ENCODE measurements at places on chromosomes 1 and 21.

- DNase-seq: no peak
Observed at GRCh38 chr1:184210862-184211261, 159.3 kb downstream of the TSEN15 start.

DNA sequence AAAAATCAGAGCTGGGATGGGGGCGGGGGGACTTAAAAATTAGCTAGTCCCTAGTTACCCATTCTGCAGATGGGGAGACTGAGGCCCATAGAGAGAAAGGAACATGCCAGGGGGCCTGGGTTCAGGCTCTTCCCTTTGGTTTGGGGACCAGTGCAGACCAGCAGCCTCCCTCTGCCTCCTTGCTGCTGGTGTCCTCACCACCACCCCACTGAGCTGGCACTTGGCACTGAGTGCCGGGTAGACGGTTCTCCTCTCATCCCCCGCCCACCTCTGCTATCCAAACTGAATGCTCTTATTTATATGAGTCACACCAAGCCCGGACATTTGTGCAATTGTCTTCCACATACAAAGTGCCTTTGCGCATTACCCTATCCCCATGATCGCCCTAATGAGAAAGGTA, 39.2 kb downstream of the CAMK2N1 start:
- DNase-seq: no peak

- no peak for DNase-seq
Observed at GRCh38 chr21:18950045-18950740, 546.6 kb upstream of the TMPRSS15 start.

- no peak for DNase-seq
Observed at GRCh38 chr1:212106286-212106792, 70.8 kb downstream of the DTL start.

DNA sequence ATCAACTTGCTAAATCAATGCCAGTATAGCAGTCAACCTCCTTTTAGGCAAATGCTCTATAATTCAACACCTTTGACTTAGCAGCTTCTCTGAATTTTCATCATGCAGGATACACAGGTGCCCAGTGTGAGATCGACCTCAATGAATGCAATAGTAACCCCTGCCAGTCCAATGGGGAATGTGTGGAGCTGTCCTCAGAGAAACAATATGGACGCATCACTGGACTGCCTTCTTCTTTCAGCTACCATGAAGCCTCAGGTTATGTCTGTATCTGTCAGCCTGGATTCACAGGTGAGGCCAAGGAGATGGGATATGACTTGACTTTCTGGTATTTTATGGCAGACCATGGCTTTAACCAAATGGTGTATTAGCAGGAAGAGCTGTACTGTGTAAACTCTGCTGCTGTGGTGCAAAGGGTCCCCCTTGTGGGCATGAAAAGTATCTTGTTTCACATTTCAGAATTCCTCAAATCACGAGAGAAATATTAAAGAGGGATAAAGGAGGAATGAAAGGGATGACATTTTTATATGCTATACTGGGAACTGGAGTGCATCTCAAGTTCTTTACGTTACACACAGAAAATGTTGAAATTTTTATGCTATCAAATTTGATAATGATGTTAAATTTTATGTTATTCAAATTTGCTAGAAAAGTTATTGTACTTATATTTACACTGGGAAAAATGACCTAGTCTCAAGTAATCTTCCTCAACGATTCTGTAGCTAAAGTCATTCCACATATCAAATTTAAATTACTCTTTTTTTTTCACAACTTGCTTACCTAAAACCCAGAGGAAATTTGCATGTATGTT, 88.9 kb downstream of the CRB1 start:
- no peak for DNase-seq

DNA sequence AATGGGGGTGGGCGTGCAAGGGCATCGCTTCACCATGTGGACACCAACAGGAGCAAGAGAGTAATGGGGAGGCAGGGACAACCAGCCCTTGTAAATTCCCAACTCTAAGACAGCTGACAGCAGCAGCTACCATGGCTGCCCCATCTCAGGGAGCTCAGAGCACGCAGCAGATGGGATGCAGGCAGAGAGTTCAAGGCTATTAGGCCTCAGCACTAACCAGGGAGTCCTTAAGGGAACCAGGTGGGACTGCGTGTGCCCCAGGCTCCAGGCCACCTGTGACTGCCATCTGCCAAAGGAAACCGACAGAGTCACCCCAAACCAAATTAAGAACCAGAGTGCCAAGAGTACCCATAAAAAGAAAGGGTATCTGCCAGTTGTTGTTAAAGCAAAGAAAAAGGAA, 33.7 kb upstream of the PRDM2 start:
- no peak for DNase-seq

- DNase-seq: no peak
Observed at GRCh38 chr1:167369175-167369574, 148.5 kb downstream of the POU2F1 start.

DNA sequence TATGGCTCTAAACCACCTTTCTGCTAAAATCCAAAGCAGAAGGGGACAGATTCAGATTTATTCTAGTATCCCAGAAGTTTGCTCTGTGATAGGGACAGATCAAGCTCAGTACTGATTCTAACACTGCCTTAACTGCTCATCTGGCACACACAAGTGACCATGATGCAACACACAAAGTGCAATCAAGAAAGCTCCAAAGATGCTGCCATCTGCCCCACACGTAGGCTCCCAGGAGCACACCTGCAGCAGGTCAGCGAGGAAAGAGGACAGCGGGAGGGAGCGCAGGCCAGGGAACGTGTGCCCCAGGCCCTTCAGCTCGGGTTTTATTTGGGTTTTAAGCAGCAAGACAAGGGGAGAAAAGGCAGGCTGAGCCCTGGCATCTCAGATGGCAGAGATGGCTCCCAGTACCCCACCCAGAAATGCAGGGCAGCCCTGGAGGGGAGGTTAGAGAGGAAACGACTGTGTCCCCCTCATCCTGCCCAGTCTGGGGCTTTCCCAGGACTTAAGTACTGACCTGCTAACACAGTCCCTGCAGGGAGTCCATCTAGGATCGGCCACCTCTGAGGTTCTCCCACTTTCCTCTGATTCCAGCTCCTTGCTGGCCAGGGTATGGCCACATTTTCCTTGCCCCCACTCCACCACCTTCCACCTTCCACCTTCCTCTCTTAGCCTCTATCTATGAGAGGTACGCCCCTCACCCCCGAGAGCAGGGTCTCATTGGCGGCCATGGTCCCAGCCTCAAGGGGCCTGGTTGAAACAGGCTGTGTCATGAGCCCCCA, 1.2 kb downstream of the TRIM11 start:
- DNase-seq: no peak

- DNase-seq: no peak
Observed at GRCh38 chr1:169945181-169945580, 51.5 kb upstream of the SCYL3 start.

DNA sequence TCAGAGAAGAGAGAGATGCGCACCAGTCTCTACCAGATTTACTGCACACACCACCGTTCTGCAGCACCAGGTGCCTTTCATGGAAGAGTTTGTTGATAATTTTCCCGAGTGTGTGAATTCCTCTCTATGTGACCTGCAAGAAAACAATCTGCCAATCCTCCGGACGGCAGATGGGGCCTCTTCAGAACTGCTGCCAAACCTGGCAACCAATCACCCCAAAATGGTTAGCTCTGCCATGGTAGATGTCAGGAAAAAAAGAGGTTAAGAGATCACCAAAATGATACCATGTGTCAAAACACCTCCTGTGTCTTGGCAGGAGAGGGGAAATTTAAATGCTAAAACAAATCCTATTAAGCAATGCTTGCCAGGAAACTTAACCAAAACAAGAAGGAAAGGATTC, 96.5 kb downstream of the DAB1 start:
- DNase-seq: no peak

DNA sequence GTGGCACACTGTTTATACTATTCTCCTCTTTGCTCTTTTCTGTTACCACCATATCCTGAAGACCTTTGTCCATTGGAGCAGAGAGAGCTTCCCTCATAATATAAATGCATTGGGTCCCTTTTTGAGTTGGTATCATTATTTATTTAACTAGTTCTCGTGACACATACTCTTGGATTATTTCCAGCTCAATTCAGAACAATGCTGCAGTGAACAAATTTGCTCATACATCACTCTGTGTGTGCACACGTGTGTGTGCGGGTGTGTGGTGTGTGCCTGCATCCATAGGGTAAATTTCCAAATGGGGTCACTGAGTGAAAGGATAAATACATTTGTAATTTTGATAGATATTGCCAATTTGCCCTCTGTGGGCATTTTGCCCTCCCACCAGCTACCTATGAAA, 5.8 kb downstream of the PLA2G2A start:
- DNase-seq: no peak

- no peak for DNase-seq
Observed at GRCh38 chr1:147336291-147336690, 93.8 kb downstream of the CHD1L start.

DNA sequence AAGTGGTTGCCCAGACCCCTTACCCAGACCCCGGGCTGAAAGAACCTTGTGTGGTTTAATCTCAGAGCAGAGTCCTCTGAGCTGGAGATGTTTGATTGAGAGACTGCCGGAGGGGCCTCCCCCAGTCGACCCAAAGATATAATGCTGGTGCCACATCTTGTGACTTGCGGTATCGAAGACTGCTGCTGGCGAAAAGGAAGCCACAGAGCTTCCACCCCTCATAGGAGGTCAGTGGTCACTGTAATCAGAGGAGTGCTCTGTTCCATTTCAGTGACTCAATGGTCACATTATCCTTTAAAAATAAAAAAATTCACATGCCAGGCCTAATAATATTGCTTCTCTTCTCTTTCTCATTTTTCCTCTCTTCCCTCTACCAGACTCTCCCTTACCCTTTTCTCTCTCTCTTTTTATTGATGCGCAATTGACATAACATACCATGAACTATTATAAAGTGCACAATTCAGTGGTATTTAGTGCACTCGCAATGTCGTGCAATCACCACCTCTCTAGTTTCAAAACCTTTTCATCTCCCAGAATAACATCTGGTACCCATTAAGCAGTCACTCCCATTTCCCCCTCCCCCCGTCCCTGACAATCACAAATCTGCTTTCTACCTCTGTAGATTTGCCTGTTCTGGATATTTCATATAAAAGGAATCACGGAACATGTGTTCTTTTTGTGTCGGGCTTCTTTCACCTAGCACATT, 52.6 kb upstream of the LYST start:
- no peak for DNase-seq

DNA sequence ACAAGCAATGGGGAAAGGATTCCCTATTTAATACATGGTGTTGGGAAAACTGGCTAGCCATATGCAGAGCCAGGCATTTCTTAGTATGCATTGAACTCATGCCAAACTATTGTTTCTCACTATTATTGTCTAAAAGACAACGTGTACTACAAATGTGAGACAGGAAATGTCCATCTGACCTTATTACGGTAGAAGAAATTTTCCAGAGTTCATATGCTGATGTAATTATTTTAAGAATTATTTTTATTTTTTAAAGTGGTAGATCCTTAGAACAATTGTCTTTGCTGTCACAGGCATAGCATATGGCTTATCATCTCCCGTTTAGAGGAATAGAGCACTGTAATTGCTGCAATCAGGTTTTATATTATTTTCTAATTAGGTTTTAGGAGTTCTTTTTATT, 75.2 kb upstream of the S1PR1 start:
- no peak for DNase-seq

DNA sequence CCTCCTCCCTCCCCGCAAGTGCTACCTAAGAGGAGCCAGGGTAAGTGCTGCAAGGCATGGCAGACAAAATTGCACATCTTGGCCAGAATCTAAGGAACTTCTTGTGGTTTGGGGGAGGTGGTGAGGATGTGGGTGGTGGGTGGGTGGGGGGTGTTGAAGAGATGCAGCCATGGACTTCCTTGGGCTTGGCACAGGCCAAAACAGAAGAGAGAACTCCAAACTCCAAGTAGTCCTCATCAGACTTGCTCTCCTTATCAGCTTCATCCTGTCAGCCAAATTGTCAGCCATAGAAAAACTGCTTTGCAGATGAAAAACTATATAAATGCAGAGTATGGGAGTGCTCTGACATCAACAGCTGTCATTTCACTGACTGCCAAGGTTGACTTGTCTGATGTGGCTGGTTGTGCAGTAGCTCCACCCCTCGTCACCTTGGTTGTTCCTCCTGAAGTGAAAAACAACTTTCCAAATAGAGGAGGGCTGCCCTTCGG, 7.1 kb downstream of the AMIGO1 start:
- no peak for DNase-seq

- no peak for DNase-seq
Observed at GRCh38 chr1:92879316-92879968, 47.6 kb downstream of the RPL5 start.

DNA sequence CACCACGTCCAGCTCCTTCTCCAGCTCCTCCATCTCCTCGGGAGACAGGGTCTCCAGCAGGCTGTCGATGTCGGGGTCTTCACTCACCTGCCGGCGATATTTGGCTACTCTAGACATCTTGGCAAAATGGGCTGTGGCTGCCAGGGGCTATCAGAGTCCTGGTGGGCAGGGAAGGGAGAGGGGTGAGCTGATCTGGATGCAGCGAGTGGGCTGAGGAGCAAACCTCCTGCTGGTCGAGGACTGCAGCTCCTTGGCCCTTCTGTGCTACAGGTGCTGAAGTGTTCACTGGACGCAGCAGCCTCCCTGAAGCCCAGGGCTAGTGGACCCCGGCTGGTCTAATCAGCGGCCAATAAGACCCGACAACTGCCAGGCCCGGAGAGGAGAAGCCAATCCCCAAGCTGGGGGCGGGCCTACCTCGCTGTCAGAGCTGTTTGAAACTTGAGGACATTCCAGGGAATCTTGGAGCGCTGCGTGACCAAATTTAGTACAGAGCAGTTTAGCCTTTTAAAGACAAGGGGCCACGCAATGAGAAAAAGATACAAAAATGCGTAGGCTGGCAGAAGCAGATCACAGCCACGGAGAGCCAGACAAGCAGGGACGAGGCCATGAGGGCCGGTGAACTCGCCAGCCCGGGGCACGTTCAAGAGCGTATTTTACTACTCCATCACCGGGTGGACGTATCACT, at the start of gene LMOD1:
LMOD1 (minus strand) TSS at position 325 of the 685 bp plus-strand sequence; CDS start at position 117, 208 bp downstream.
- peak; percentile 26 for DNase-seq

DNA sequence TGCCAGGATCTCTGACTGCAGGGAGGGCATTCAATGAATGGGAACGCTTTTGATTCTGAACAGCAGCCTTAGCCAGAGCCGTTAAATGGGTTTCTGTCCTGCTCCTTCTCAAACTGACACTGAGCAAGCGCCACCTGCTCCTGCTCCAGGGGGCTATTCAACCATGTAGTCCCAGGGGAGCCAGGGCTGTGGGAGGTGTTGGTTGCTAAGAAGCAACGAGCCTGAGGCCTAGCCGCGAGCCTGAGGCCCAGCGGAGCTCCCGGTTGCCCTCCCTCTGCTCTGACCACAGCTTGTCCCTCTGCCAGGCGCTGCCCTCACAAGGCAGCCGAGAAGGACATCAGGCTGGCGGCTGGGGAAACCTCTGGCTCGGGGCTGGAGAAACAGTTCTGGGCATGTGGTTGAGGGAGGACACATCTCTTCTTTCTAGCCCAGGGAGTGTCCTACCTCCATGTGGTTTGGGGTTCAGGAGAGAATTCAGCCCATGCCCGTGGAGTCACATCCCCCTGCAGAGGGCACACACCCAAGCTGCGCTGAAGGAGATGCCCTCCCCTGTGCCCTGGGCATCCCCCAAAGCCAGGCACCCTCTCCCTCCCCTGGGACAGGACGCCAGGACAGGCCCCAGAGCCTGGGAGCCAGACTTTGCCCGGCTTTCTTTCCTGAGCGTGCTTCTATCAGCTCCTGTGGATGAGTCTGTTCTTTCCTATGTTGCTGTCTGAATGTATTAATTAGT, 18.0 kb downstream of the PCP4 start:
- DNase-seq: no peak

All from HS-27A (cell line).